Inflammatory macrophage treated with lipopolysaccharide for 1 hour (primary cell): ENCODE measurements at places on chromosomes 1 and 21.

GRCh38 chr21:41848958-41849580 is 30.1 kb downstream of the PRDM15 start:
- DNase-seq: no peak

- no peak for DNase-seq
These were observed at the start of gene CHD5 for GRCh38 chr1:6180268-6180706. CHD5 (minus strand) TSS chr1:6180321; CDS start chr1:6180023, 298 bp downstream.

DNA sequence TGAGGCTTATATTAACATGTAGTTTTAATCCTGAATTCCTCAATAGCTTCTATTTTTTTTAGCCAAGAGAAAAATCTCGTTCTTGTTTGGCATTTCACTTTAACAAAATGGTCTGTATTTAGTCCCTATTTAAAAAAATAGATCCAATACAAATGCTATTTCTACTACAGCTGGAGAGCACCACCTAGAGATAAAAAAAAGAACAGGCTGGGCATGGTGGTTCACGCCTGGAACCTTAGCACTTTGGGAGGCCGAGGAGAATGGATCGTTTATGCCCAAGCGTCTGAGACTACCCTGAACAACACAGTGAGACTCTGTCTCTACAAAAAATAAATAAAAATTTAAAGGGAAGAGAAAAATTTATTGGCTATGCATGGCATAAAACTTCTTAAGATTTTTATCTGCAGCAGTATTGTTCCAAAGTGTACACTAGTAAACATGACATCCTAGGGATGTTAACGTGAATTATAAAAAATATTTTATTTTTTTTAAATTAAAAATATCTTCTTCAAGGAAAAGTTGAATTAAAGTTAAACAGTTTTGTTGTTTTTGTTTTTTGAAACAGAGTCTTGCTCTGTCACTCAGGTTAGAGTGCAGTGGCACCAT is 4.4 kb downstream of the ST7L start:
- DNase-seq: peak; percentile 25

- no peak for DNase-seq
These were observed 75.8 kb downstream of the CTH start for GRCh38 chr1:70486676-70487458.

GRCh38 chr1:233010146-233010545 is 59.7 kb downstream of the NTPCR start:
- peak; percentile 79 for DNase-seq

- no peak for DNase-seq
These were observed 3.7 kb downstream of the SCMH1 start for GRCh38 chr1:41238311-41238988.

- DNase-seq: peak; percentile 85
These were observed 17.2 kb downstream of the HENMT1 start for GRCh38 chr1:108643492-108644335.
